Astrocyte (in vitro differentiated cells and primary cell): ENCODE measurements at places on chromosomes 1 and 21. TPM values are rescaled to one million over a fixed set of nuclear protein-coding genes. Genes with fewer than 3 reads are reported as not detected.

Gene SRGAP2B
- total RNA-seq = 72.3 and 75.0 TPM in 2 replicates

Gene ALPL
- total RNA-seq = 24.3 and 45.4 TPM in 2 replicates

Gene DNAJC28
- 2.1 and 2.4 TPM in 2 replicates for total RNA-seq

Gene KCNJ9
- not detected in 2 replicates for total RNA-seq

Gene AMY1B
- total RNA-seq = not detected in 2 replicates

Gene ACKR1
- total RNA-seq = 0.67 and 1.00 TPM in 2 replicates

Gene SPATA1
- 0.41 and 1.4 TPM in 2 replicates for total RNA-seq

Gene DTL
- total RNA-seq = 2.6 and 6.3 TPM in 2 replicates

Gene SAMD11
- 6.0 and 9.5 TPM in 2 replicates for total RNA-seq

Gene GJA4
- total RNA-seq = not detected in 2 replicates

Gene IL19
- 0.23 TPM in 1 of 2 replicates, not detected in the other for total RNA-seq

Gene SCAMP3
- total RNA-seq = 68.9 and 70.3 TPM in 2 replicates

Gene C1QC
- total RNA-seq = not detected in 2 replicates
